ENCODE measurements at places on chromosomes 11 and 22.

- no peak for DNase-seq
Observed at GRCh38 chr11:102320679-102321078, 3.4 kb downstream of the BIRC3 start.

- DNase-seq = no peak
Observed at GRCh38 chr22:45585437-45585755, 82.7 kb downstream of the FBLN1 start.

DNA sequence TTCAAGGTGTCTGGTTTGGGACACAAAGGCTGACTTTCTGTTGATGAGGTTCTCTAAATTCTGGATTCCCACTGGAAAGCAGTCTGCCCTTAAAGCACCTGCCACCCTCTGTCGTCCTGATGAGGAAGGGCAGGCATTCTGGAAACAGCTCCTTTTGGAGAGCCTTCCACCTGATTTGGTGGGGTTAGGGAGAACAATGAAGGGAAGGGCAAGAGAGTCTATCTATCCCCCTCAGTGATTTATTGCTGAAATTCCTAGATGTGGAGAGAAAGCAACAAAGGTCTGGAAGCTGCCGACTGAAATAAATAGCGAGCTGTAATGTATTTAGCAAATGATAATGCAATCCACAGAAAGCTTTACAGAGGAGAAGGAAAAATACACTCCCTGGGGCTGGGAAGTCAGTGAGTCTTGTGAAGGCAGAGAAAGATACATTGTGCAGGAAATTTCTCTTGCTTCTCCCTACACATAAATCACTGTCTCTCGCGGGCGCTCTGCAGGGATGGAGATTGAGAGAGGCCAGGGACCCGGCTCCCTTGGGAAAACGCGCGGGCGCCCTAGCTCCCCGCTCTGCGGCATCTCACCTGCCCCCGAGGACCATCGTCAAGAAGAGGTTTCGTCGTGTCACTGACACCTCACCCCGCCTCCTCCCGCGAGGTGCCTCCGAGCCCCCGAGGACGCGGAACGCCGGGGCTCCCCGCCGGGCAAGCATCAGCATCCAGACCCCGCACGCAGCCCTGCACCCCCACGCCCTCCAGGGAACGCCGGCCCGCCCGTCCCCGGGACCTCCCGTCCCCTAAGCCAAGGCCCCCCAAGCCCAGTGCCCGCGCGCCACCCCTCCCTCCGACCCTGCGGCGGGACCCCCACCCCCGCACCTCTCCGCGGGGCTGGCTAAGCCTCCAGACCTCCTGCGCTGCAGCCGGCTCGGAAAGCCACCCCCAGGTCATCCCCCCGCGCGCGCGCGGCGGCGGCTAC, 673 bp downstream of the CDON start:
- peak; percentile 10 for DNase-seq

GRCh38 chr22:17155941-17156340, 3.1 kb downstream of the HDHD5 start:
- DNase-seq = no peak

GRCh38 chr11:124313849-124314248, at the start of gene OR8D1:
TSS of gene OR8D1 (minus strand) at chr11:124313949. CDS start at chr11:124310766, 3,183 bp downstream.
- no peak for DNase-seq

GRCh38 chr11:65578667-65579066, 2.8 kb downstream of the EHBP1L1 start:
- no peak for DNase-seq

DNA sequence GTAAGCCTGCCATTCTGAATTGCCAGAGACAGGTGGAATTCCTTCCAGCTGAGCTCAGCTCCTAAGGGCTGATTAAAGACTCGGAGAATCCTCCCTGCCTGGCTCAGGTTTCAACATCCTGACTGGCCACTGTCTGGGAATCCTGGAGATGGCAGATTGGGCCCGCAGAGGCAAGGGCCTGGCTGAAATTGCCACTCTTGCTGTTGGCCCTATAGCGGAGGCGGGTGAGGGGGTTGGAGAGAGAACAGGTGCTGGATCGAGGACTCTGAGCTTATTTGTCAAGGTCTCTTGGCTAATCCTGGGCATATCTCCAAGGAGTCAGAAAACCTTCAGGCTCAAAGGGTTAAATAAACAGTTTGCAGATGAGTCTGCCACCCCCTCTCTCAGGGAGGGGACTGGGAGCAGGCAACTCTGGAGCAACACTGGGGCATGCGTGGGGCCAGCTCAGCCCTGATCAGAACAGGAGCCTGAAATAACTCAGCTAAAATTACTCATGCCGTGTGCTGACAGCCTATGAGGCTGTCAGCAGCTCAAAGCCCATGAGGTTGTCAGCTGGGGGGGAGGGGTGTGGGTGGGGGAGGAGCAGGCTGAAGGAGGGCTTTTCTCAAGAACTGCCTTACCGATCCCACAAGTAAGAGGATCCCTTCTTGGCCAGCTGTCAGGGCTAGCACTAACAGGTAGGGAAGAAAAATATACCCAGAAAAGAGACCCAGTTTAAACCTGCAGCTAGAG, 14.7 kb upstream of the MFRP start:
- DNase-seq = no peak

DNA sequence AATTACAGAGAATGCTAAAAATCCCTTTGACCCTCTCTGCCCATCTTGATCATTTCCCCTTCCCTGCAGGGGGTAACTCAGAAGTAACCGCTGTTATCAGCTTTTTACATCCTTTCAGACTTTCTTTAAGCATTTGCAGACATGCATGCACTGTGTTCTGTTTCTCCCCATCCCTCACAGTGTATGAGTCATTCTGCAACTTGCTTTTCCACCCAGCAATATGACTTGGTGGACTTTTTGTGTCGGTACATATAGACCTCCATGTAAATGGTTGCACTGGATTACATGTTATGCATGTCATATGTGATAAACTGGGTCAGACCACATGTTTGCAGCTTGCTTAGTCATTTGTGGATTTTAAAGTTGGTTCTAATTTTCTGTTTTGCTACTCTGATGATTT, 87.7 kb upstream of the NECTIN1 start:
- no peak for DNase-seq

- no peak for DNase-seq
Observed at GRCh38 chr11:44113018-44113417, 17.5 kb downstream of the EXT2 start.

- no peak for DNase-seq
Observed at GRCh38 chr22:29842740-29843139, 4.7 kb upstream of the ASCC2 start.

- no peak for DNase-seq
Observed at GRCh38 chr11:41431784-41432183, 27.7 kb downstream of the LRRC4C start.

GRCh38 chr11:125517116-125517770, 21.2 kb upstream of the FEZ1 start:
- no peak for DNase-seq

DNA sequence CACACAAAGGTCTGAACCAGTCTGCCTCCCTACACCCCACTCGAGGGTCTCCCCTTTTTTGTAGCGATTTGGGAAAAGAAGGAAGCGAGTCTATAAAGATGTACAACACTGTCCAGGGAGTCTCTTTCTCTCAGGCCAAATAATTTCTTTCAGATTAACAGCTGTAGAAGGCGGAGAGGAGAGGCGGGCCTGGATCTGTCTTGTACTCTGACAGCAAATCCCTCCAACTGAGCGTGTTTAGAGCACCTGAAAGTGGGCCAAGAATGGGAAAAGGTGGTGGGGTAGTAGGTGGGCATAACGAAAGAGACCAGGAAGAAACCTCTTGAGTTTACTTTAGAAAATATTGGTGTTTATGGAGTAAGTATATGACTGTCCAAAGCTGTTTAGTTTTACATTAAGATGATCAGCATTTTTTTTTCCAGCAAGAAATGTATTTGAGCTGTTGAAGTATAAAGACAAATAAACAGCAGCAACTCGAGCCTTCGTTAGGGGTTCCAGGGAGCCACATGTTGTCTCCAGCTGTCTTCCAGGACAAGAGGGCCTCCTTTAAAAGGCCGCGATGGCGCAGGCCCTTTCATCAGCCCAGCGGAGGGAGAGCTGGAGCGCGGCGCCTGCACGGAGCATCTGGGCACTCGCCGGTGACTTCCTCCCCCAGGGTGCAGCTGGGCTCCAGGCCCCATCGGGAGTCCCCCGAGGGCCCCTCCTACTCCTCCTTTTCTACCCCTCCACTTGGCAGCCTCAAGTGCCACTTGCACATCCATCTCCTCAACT, 34.9 kb downstream of the SCUBE1 start:
- no peak for DNase-seq

DNA sequence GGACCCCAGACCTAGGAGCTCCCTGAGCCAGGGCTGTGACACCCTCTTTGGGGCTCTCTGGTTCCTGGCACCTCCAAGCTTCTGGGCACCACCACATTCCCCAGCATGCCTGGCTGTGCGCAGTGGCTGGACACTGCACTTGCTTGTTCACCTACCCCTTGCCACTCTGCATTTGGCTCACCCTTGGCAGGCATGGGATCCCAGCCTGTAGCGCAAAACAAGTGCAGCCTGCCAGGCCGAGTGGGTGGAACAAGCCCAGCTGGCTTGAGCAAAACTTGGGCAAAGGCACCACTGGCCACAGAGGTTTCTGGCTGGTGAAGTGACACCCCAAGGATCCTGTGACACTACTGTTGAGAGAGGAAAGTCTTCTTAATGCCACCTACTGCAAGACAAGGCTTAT, 57.3 kb downstream of the CCDC34 start:
- no peak for DNase-seq

GRCh38 chr22:31970490-31971444, 26.4 kb downstream of the YWHAH start:
- DNase-seq = peak; percentile 77

DNA sequence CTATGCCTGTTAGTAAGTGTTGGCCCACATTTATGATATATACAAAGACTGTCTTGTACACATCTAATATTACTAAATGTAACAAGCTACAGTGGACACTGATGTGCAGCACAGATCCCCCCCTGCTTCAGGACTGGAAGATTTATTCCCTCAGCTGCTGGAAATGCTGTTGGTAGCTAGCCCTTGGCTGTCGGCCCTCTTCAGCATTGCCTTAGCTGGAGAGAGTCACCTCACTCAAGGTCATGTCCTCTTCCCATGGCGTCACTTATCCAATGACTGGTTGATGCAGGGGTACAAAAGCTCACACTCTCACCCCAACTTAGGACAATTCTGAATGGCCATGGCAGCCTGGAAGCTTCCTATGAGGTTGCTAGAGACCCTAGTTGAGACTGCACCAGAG, 312.7 kb downstream of the SOX6 start:
- no peak for DNase-seq

DNA sequence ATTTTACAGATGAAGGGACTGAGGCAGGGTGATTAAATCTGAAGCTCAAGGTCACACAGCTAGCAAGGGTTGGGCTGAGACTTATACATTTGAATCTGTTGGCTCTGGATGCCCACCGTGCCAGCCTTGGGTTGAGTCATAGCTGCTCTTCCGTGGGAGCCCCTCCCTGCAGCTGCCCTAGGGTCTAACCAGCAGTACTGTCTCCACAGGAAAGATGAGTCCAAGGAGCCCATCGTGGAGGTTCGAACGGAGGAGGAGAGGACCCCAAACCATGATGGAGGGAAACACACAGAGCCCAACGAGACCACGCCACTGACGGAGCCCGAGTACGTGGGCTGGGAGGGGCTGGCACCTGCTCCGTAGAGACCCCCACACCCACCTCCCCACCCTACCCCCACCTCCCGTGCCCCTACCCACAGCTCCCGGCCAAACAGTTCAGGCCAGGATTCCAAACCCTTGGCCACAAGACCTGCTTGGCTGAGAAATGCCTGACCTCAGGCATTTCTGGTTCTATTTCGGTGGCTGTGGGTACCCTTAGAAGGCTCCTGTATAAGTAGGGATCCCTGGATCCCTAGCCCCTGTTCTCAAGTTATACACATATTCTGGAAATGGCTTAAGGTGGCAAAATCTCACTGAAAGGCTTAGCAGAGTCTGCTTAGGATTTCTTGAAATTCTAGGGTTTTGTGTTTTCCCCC, 42.7 kb upstream of the TTC12 start:
- no peak for DNase-seq

DNA sequence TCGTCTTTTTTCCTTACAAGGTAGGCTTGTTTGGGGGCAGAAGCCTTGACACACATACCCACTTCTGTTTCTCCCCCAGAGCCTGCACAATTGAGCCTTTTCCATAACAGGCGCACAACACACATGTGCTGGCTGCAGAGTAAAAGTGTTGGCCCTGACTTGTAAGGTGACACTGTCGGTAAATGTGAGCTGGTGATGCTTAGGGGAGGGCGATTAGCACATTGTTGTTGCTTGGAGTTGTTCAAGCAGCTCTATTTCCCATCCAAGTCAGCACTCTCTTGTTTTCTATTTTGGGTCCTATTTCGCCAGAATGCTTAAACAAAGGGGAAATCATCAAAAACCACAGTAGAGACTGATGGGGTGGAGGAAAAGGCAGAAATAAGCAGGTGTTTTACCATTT, 51.9 kb upstream of the PTPRJ start:
- DNase-seq = no peak

GRCh38 chr11:125157953-125158680, 6.4 kb upstream of the PKNOX2 start:
- DNase-seq = no peak

DNA sequence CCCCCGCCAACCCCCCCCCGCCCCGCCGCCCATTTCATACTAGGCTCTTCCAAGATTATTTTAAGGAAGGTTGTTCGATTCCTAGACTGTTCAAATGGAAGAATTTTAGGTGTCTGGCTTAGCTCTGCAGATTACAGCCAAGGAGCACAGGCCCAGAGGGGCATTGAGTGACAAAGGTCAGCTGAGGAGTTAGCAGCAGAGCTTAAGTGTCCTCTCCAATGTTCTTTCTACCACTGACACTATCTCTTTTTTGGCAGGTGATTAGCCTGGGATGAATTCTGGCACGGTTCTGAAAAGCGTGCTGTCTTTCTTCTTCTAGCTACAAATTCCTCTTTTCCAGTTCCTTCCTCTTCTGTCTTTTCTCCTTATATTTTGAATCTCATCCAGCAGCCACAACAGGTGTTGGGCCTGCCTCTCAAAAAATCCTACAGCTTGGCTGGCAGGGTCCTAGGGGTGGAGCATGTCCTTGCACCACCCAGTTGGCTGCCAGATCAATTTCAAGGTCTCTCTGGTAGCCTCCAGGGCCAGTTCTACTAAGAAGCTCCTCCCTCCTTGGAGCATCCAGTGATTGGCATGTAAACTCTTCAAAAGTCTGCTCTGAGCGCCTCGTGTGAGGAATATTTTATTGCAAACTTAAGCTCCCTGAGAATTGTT, 23.0 kb downstream of the KCNE3 start:
- no peak for DNase-seq

DNA sequence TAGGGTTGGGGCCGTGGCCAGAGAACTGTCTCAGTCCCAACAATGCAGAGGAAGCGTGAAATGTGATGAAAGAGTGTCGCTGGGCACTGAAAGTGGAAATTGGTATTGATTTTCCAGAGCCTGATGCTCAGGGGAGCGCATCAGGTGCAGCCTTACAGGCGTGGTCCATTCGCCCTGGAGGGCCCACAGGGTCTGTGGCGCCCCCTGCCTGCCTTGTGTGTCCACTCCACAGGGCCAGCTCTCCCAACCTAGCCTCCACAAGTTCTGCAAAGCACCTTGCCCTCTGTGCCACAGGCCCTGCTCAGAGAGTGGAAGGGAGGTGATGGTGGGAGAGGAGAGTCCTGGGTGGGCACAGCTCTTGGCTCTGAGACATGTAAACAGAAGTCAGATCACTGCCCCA, 54.9 kb upstream of the LMO1 start:
- no peak for DNase-seq

GRCh38 chr11:97354026-97354425, 964.2 kb downstream of the JRKL start:
- no peak for DNase-seq

Measured in stimulated activated CD8-positive, alpha-beta memory T cell treated with anti-CD3 and anti-CD28 coated beads, Interleukin-4, amount 100 ng/mL, for 1 hour (primary cell).